Trophoblast cell (in vitro differentiated cells and primary cell): ENCODE measurements at places on chromosomes 1 and 21.

GRCh38 chr1:1630191-1630964 lies 1.6 kb upstream of the MMP23B start:
- DNase-seq, result peak; percentile 84

DNA sequence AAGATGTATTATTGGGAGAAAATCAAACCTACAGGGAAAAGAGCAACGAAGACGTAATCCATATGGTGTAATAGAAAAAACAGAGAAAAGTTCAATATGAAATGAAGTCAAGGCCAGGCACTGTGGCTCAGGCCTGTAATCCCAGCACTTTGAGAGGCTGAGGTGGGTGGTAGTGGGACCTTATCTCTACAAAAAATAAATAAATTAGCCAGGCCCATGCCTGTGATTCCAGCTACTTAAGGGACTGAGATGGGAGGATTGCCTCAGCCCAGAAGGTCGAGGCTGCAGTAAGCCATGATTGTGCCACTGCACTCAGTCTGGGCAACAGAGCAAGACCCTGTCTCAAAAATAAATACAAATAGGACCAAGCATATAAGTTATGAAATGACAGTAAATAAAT lies 11.4 kb downstream of the DESI2 start:
- DNase-seq, result no peak

GRCh38 chr1:186079084-186079684 lies 295.9 kb downstream of the TPR start:
- no peak for DNase-seq

DNA sequence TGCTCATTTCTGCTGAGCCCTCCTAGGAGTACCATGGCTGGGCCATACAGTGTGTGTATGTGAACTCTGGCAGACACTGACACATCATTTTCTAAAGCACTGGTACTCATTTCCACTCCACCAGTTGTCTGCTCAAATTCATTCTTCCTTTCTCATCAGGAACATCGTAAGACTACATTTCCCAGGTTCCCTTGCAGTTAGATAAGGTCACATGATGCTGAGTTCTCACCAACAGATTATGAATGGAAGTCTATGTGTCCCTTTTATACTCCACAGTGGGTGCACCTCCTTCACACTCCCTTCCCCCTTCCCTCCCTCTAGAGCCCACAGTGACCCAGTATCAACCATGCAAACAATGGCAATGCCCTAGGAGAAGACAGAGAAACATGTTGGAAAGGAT lies 38.3 kb upstream of the PAX7 start:
- no peak for DNase-seq

DNA sequence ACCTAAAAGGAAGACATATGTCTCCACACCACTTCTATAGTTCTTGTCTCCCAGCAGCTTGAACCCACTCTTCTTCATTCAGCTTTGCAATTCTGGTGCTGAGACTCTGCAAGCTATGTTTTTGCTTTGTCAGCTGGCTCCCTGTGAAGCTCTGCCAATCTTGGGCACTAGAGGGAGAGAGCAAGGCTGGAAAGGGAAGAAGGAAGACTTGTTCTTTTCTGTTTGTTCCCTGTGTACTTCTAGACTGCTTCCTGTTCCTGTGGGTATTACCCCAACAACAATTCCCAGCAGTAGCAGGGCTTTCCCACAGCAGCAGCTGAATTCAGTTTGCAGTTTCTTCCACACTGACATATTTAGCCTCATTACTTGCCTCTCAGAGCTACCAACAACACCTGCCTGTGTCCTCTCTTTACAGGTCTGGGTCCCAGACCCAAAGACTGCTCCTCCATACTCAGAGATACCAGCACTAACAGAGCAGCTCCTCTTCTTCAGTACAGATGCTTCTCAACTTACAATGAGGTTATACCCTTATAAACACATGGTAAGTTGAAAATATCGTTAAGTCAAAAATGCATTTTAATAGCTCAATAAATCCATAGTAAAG lies 275.2 kb upstream of the NEGR1 start:
- DNase-seq, result no peak

- DNase-seq, result no peak
These were observed 78.5 kb upstream of the BMP8A start for GRCh38 chr1:39412892-39413291.

- no peak for DNase-seq
These were observed 87.2 kb downstream of the VAV3 start for GRCh38 chr1:107877745-107878144.

DNA sequence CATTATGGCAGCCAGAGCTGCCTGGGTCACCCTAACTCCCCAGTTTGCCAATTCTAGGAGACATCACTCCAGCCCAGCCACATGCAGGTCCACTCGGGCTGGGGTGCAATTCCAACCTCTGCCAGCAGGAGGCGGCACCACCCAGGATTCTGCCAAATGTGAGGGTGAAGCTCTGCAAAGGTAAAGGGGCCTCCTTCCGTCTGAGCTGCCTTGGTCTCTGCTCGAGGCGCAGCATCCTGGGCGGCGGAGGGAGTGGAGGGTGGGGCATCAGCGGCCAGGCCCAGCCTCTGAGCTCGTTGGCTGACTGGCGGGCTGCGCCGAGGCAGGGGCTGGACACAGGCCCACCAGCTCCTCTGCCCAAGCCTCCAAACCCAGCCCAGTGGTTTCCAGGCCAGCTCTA lies 63.8 kb downstream of the ARHGEF16 start:
- peak; percentile 52 for DNase-seq

DNA sequence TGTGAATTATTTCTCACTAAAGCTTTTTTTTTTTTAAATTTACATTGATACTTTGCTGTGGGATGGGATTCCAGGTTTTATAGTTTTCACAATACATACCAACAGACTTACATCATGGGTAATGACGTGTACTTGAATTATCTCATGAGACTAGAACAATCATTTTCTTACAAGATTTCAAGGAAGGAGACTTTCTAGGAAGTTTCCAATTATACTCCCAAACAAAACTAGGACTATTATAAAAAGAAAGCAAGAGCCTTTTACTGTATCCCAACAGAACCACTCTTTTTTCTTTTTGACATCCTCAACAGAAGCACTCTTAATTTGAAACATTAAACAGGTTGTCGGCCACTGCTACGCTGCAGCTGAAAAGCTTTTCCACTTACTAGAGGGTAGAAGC lies 48.7 kb downstream of the TESK2 start:
- peak; percentile 82 for DNase-seq

GRCh38 chr1:57348921-57349320 lies 74.9 kb downstream of the DAB1 start:
- DNase-seq, result no peak

DNA sequence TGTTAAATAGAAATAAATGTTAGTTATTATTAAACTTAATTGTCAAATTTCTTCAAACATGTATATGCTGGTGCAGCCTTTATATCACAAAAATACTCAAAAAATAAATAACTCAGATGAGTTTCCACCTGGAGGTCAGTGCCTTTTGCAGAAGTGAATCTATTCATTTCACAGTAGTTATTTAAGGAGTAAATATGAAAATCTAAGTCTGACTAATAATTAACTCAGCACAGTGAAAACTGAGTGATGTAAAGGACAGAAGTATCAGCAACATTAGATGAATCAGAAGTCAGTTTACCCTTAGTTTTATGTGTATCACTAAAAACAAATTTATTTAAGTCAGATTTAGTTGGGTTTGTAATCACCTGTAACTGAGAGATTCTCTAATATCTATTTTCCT lies 2135.4 kb downstream of the MRPL39 start:
- no peak for DNase-seq

DNA sequence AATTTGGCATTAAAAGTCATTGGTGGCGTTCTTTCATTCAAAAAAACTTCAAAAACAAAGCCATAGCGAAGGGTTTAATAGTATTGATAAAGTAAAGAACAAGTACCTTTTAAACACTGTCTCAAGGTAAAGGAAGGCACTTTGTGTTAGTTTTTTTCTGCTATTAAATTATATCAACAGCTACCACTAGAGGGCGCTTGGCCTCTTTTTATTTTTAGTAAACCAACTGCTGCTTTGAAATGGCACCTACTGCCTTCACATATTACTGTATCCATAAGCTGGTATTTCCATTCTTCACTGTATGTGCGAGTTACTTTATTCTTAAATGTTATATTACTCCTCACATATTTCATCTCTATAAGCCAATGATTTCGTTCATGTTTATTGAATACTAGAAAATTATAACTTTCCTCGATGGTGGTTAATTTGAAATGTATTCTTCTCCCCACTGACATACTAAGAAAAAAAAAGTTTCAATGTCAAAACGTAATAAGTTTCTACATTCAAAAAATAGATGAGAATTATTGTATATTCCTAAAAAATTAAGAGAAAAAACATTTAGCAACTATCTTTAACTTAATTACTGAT lies 125.7 kb upstream of the CXADR start:
- peak; percentile 17 for DNase-seq

- no peak for DNase-seq
These were observed 79.3 kb upstream of the B3GALT2 start for GRCh38 chr1:193265716-193266115.

DNA sequence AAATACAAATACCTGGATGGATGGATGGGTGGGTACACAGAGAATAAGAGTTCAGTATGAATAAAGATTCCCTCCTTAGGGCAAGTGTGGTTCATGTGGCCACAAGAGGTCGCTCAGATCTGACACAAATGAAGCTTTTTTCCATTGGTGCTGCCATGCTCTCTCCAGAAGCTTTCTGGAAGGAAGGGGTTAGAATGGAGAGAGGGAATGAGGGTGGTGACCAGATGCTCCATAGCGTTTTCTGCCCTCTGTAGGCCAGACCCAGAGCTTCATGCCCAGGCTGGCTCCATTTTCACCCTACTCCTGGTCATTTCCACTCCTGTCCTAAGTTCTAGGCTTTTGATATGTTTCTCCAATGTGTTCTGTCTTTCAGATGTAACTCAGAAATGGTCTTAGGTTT lies 3.3 kb upstream of the FCRL6 start:
- peak; percentile 89 for DNase-seq

DNA sequence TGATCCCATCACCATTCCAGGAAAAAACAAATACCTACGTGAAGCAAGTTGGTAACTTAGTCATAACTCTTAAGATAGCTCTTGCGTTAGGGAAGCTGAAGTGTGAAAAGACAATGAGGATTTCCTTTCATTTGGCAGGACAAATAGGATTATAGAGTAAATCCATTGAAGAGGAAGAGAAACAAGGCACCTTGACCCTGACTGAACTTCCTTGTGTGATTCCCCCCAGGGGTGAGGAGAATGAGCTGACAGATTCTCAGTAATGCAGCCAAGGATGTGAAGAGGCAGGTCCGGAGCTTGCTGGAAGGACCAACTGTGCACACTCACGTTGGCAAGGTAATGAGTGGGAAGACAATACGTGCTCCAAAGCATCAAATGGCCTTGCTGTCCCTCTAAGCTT lies 55.0 kb upstream of the HMCN1 start:
- DNase-seq, result no peak

DNA sequence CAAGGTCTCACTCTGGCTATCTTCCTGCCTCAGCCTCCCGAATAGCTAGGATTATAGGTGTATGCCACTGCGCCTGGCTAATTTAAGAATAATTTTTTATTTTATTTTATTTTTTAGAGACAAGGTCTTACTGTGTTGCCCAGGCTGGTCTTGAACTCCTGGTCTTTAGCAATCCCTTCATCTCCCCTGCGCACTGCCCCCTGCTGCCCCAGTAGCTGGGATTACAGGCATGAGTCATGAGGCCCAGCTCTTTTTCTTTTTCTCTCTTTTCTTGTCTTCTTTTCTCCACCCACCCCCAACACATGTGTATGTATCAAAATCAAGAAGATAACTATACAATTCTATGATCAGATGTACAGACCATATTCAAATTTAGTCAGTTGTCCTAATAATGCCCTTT lies 87.2 kb downstream of the PEX14 start:
- no peak for DNase-seq

- DNase-seq, result no peak
These were observed 33.3 kb upstream of the DUSP10 start for GRCh38 chr1:221775206-221775605.

- DNase-seq, result no peak
These were observed 936 bp upstream of the UBXN11 start for GRCh38 chr1:26307363-26307781.

- no peak for DNase-seq
These were observed 120.1 kb downstream of the BACH1 start for GRCh38 chr21:29418813-29419212.

- DNase-seq, result no peak
These were observed 50.7 kb upstream of the LGALS8 start for GRCh38 chr1:236472850-236473788.

DNA sequence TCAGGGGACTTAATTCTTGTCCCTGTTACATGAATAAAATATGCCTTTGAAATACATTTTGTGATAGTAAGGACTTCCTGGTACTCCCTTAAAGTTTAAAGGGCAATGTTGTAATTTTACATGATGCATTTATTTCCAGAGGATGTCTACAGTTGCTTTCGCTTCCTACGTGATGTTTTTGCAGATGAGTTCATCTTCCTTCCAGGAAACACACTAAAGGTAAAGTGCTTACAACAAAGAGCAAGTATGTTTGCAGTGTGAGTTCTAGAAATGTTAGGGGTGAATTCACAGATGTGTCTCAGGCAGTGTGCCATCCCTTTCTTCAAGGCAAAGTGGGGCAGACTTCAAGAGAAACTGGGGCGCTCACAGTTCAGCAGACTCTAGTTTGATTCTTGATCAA lies 31.2 kb downstream of the GNPAT start:
- DNase-seq, result no peak

GRCh38 chr1:160101717-160102522 lies 3.5 kb upstream of the IGSF8 start:
- no peak for DNase-seq

GRCh38 chr1:159889202-159889601 lies 10.8 kb downstream of the CFAP45 start:
- DNase-seq, result no peak

- no peak for DNase-seq
These were observed 37.4 kb downstream of the PHC2 start for GRCh38 chr1:33393524-33393923.

- no peak for DNase-seq
These were observed 27.6 kb upstream of the ARHGAP29 start for GRCh38 chr1:94265011-94265422.

- no peak for DNase-seq
These were observed 196.1 kb upstream of the ESRRG start for GRCh38 chr1:216919060-216919970.

DNA sequence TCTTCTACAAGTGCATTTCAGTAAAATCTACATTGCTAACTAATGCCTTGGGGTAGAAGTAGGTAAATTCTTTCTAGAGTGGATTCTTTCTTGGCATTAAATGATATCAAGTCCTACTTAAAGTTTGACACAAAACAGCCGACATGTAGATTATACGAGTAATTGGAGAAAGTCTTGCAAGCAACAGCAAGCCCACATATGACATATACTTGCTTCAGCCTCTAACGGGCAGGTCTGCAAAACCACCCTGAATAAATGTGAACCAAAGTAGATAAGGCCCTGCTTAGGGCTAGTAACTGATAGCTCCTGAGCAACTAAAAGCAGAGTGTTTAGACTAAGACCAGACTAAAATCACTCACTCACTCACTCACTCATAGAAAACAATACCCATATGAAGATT lies 203.2 kb downstream of the LTN1 start:
- DNase-seq, result no peak

- peak; percentile 59 for DNase-seq
These were observed 260.5 kb downstream of the PRDM2 start for GRCh38 chr1:13960375-13960987.

DNA sequence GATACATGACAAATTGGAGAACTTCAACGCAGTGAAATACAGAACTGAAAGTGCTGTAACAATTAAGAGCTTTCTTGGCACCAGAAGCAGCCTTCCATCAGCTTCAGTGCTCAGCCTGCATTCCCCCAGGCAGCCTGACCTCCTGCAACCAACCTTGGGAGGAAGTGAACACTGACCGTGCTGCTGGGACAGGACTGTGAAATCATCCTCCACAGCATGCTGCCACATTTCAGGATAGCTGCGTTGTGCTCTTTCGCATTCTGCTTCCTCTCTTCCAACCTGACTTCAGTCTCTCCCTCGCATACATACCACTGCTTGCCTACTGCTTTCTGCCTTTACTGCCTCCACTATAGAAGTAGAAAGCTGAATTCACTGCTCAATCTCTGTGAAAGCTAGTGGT lies 388.6 kb downstream of the RWDD3 start:
- no peak for DNase-seq
